ENCODE measurements at places on chromosomes 5 and 9.

DNA sequence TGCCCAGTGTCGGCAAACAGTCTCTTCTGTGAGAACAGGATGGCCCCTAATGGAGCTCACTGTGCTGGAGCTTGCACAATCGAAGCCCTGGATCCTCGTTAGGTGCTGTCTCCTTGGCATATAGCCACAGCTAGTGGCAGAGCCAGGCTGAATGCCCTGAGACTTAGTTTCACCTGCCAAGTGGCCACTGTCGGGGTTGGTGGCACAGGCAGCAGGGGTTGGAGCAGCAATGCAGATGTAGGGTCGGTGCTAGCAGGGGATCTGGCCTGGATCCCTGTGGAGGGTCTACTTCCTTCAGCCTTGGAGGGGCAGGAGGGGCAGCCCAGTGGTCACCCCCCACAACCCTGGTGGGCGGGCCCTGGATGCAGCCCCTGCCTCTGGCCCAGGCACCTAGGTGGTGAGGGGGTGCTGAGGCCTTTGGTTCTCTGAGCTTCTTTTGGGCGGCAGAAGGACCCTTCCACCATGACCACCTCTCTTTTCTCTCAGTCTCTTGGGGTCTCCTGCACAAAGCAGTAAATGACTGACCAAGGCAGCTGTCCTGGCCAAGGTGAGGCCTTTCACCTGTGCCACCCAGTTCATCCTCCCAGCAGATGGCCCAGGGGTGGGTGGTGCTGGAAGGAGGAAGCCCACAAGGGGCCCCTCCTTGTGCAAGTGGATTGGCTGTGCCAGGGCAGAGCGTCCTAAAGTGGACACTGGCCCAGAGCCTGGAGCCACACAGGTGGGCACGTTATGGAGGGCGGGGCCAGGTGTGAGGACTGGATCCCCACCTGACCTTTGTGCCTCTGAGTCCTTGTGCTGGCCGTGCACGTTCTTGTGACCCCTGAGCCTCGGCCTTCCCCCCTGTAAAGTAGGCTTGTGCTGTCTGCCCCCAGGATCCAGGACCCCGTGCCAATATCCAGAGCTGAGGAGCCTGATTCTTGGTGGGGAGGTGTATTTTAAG is 44.8 kb downstream of the PHF2 start:
- no peak for DNase-seq

DNA sequence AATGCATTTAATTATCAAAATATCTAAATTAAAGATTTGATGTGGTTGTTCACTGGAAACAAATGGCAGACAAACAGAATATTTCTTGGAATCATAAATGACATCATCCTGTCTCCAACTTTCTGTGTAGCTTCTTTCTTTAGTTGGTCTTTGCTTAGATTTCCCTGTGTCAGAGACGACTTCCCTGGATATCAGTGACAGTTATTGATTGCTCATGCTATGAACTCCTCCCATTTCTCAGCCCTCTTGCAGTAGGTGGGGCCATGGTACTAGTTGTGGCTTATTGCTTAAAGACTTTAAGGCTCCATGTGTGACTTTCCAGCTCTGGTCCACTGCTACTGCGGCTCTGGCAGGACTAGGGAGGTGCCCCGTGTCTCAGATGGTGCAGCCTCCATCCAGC is 592.6 kb downstream of the MTRR start:
- no peak for DNase-seq

- DNase-seq = no peak
Measured at GRCh38 chr5:176822041-176822792, 11.9 kb downstream of the UNC5A start.

DNA sequence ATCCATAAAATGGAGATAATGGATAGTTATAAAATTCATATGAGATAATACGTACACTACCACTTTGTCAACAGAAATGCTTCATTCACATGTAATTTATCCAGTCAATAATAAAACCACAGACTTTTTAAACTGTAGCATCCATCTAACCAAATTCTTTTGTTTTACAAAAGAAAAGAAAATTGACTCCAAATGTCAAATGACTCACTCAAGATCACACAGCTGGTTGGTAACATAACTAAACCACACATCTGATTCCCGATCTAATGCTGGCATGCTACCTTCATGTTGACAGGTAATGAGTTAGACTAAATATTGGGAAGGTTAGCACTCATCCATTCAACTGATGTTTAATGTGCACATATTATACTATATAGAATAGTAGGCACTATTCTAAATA is 4.9 kb downstream of the FRMD3 start:
- DNase-seq = no peak

DNA sequence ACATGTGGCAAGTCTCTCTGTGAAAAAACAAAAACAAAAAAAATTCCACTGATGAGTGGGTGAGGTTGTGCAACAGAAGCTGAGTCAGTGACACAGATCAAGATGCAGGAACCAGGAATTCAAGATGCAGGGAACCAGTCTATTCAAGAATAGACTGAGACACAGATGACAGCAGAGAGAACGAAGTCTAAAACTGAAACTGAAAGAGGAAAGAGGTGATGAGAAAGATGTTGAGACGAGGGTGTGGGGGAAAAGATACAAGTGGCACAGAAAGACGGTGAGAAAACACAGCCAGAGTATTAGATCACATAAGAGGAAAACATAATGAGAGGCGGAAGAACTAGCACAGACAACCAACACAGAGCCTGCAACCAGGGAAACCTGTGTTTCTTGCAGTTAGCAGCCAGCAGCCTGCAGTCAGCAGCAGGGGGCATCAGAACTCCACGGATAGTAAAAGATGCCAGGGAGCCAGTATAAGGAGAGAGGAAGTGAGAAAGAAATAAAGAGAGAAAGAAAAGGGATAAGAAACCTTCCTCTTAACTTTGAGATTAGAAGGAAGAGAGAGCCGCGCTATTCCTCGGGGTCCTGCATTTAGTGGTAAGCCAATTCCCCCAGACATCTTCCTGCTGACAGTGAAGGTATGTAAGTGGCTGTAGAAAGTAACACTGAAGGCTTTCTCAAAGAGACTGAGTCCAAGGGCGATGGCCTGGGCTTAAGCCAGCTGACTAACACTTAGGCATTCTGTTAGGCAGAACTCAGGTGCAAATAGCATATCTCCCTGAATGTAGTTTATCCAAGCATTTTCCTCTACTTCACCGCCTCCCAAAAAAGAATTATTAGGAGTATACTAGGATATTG is 79.0 kb downstream of the TLR4 start:
- peak; percentile 69 for DNase-seq
